Activated CD4-positive, alpha-beta T cell treated with anti-CD3 and anti-CD28 coated beads for 1 hour (primary cell): ENCODE measurements at places on chromosomes 7 and 10.

DNA sequence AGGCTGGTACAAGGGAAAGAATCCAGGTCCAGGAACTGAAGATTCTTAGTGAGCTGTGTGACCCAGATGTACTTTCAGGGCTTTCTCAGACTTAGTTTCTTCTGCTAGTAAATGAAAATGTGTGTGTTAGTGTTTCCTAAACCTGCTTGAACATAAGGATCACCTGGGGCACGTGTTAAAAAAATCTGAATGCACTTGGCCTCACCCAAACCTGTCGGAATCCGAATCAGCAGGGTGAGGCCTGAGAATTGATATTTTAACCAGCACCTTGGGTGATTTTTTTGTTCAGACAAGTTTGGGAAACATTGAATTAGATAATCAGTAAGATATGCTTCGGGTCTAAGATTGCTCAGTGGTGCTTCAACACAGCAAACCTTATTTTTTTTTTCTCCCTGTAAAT lies 59.7 kb downstream of the ZNF365 start:
- no peak for DNase-seq

GRCh38 chr7:69825113-69825972 lies 227.1 kb downstream of the AUTS2 start:
- no peak for DNase-seq

- DNase-seq, result no peak
Measured at GRCh38 chr10:6669269-6669859, 89.3 kb upstream of the PRKCQ start.

DNA sequence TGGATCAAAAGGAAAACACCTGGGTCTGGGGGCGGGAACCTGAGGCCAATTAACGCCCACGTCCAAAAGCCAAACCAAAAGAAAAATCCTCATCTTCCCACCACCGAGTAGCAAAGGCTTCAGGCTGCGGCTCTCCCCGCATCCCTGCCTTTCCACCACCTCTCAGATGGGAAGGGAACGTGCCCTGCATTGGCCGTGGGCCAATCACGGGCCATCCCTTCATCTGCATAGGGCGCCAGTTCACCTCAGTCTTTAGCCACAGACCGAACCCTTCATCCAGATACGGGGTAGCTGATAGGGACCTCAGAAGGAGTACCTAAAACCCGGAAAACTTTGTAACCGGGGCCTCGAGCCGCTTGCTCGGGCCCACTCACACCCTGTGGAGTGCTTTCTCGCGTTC lies 626 bp downstream of the PRPF18 start:
- no peak for DNase-seq
